ENCODE measurements at places on chromosomes 13 and 19.

- no peak for DNase-seq
These were observed 76.5 kb downstream of the LATS2 start for GRCh38 chr13:20984879-20985278.

- no peak for DNase-seq
These were observed 58.9 kb downstream of the RFC3 start for GRCh38 chr13:33876716-33877394.

DNA sequence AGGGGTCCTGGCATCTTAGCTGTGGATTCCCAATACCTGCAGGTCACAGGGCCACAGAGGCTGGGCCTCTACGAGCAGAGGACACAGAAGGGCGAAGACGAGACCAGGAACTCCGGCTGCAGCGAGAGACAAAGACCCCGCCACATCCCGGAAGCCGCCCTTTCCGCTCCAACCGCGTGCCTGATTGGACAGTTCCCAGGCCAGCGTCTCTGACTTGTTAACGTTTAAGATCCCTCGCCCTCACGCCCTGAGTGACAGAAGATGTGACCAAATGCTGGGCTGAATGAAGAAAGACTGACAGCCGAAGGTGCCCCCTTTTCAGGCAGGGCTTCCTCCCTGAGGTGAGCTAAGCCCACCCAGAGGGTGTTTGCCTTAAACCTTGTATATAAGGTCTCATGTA is at the start of gene ZNF98:
Gene ZNF98, minus strand, starts transcription at position 136 of the 400 bp plus-strand sequence. Its CDS starts 122 bp downstream, at position 14.
- peak; percentile 70 for DNase-seq

- DNase-seq: peak; percentile 85
These were observed 2.1 kb downstream of the MAST1 start for GRCh38 chr19:12840091-12841079.

DNA sequence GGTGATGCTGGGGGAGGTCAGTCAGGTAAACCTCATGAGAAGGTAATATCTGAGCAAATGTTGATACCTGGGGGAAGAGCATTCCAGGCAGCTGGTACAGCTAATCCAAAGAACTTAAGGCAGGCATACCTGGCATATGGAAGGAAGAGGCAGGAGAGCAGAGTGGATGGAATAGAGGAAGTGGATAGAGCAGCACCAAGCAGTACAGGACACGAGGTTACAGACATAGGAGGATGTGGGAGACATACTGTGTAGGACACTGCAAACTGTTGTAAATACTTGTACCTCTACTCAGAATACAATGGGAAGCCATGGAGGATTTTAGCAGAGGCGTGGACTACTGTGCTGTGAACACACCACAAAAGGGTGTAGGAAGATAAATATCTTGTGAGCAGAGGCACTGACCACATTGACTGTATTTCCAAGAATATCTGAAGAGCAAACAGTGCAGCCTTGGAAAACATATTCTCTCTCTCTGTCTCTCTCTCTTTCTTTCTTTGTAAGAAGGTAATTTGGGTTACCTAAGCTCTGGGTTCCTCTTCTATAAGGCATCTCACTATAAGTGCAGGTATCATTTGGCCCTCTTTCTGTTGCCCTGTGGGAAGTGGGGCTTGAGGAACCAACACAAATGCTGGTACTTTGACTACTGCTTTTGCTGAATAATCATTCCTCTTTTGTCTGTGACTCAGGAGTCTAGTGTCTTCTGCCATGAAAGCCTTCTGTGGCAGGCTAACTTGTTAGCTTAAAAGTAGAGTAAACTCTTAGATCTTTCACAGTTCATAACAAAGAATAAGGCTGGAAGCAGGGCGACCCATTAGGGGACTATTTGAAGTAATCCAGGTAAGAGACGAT is 238.0 kb downstream of the VWA8 start:
- DNase-seq: no peak

Measured in kidney tubule cell (primary cell).